ENCODE measurements at places on chromosomes 2 and 18.

DNA sequence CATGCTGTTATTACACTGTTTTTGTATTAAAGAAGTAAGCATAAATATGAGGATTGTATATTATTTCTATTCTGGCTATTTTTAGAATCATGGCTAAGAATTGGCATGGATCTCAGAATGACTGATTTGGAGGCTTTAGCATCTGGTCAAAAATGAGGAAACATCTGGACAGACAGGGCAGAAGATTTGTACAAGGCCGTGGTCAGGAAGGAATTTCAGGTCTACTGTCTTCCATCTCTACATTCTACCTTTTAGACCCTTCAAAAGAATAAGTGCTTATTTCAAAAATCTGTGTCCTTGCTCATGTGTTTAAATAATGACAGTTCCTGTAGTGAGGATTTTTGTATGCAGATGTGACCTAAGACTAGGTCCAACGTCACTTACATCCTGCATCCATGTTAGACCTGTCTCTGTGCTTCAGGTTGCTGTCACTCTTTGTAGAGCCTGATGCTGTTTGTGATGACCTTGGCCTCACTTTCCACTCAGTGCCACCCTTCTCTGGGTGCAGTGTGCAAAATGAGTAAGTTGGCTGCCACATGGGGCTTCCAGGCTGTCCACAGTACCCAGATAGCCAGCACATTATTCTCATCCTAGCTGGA lies 54.7 kb upstream of the B3GNT2 start:
- no peak for DNase-seq

- DNase-seq = no peak
Observed at GRCh38 chr18:62370366-62370765, 45.3 kb downstream of the TNFRSF11A start.

DNA sequence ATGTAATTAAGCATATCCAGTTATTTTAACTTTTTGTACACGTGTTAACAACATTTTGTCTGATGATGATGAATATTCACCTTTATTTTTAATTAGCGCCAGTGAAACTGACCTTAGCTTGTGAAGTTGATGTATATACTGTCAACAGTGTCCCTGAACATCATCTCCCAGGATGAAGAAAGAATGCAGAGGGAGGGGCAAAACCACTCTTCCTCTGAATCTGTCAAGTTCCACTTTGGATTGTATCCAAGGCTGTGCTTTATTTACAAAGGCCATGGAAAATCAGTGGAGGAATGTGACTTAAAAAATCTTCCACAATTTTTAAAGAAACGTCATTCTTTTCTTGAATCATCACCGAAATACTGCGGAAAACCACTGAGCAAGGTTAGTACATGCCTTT lies 4.5 kb upstream of the RMDN2 start:
- no peak for DNase-seq

- no peak for DNase-seq
Observed at GRCh38 chr18:12659904-12660605, 2.1 kb upstream of the SPIRE1 start.

DNA sequence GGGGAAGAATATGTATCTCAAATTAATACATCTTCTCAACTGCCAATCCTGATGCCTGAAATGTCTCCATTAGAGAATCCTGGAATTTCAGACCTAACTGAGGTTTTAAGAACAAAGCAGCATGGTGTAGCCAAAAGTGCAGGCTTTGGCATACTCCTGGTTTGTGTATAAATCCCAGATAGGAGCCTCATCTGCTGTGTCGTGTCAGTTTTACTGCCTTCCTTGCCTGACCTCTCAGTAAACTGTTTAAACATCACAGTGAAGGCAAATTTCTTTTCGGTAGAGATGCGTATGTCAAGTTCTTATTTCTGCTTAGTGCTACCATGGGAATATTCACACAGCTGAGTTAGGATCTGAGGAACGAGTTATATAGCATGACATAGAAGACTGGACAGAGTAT lies 7.3 kb downstream of the SCG2 start:
- DNase-seq = no peak

GRCh38 chr2:179049203-179049545 lies 763 bp downstream of the CCDC141 start:
- no peak for DNase-seq

GRCh38 chr2:197356136-197356535 lies 45.6 kb upstream of the ANKRD44 start:
- DNase-seq = no peak

DNA sequence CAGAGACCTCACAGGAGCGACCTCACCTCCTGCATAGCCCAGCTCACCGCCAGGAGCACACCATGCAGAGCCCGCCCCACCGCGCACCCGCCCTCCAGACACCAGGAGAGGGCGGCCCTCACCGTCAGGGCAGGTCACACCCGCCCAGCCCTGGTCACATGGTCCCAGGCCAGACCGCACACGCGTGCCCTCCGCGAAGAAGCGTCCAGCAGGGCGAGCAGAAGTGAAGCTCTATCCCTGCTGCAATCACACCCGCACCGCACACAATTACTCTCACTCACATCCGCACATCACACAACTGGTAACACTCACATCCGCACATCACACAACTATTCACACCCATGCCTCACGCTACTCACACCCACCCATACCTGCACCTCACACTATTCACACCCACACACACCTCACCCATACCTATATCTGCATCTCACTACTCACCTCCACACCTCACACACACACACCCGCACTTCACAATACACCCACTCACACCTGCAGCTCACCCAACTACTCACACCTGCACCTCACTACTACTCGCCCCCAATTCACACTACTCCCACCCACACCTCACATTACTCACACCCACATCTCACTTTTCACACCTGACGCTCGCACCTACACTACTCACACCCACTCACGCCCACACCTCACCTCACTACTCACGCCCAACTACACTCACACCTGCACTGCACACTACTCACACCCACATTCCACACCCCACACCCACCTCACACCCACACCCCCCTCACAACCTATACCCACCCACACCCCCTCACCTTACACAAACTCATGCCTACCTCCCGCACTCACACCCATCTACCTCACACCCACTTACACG lies 242.0 kb downstream of the HDAC4 start:
- DNase-seq = peak; percentile 58

DNA sequence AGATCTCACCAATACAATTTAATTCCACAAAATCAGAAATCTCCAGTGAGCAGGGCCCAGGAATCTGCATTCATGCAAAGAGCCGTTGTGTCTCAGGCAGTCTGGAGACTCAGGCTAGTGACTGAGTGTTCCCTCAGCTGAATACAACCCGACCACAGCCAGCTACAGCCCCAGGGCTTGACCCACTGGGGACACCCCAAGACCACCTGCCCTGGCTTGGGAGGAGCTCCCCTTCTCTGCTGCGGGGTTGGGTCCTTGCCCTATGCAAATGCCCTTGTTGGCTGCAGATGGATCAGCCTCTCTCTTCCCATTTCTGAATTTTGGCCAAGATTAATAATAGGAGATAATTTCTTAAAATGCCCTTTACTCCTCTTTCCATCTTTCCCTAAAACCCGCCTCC lies 157.7 kb downstream of the TWIST2 start:
- no peak for DNase-seq

- DNase-seq = no peak
Observed at GRCh38 chr2:216287251-216287650, 85.0 kb downstream of the MARCHF4 start.

DNA sequence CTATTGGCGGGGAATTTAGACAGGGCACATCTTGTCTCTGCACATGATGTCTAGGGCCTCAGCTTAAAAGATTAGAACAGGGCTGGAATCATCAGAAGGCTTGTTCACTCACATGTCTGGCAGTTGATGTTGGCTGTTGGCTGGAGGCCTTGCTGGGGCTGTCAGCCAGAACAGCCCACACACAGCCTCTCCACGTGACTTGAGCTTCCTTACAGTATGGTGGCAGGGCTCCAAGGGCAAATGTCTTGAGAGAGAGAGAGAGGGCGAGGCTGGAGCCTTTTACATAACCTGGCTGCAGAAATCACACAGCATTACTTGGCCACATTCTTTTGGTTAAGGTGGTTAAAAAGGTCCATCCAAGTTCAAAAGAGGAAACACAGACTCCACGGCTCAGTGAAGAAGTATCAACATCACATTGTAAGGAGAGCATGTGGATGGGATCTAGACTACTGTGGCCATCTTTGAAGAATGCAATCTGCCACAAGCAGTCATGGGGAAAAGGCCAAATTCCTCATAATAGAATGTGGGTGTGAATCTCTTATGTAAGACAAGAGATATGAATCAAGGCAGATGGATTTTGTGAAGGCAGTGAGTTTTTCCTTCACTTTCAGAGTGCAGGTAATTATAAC lies 30.4 kb downstream of the SRSF7 start:
- no peak for DNase-seq

DNA sequence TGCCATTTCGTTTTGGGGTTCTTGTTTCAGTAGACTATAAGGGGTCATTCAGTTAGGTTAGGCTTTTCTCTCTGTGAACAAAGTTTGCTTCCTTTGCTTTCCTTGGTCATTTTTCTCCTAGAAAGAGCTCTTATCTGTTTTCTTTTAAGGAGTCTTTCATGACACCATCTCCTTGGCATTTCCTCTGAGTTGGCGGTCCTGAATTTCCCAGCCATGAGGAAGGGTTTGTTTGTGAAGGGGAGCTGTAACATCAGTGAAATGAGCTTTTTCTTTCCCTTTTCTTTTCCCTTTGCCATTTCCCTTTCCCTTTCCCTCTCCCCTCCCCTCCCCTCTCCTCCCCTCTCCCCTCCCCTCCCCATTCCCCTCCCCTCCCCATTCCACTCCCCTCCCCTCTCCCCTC lies 61.7 kb downstream of the MAP4K4 start:
- DNase-seq = no peak

DNA sequence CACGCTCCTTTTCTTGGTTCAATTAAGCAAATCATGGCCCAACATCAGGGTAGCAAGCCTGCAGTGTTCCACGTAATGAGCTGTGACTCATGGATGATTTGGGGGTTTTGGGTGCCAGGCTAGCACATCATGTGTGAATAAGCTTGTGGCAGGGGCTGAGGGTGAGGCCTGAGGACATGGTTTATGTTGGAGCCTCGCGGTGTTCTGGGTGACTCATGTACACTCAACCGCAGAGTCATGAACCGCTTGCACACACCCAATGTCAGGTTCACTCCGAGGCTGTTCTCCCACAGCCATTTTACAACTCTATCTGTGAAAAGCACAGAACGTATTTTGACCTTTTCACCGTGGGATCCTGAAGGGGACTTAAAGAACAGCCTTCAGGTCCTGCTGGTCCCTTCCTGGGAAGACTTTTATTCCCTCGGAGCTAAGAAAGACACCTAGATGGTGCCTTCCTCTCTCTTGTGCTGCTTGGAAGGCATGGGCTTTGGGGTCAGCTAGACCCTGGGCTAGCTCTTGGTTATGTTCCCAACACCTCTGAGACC lies 139.9 kb upstream of the ZEB2 start:
- DNase-seq = no peak

DNA sequence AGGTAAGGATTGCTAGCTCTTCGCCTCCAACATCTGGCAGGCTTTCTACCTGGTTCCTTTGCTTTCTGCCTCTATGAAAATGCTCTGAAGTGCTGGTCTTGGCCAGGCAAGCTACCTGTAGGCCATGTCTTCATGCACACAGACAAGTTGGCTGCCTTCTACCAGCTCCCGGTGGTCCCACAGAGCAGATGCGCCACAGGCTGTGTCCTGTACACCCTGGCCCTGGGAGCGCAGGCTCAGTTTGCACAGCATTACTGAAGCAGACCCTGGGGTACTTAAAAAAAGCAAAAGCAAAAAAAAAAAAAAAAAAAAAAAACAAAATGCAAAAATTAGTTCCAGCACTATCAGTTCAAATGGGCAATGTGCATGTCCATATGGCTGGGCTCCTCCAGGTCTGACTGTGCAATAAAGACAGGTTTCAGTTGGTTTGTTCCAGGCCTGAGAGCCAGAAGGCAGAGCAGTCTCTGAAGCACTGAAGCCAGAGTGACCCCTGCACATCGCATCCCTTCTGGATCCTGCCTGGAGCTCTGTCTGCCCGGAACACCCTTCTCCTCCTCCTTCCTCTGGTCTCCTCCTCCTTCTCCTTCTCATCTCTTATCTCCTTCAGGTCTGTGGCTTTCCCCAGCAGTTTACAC lies 288.0 kb upstream of the REV1 start:
- no peak for DNase-seq

DNA sequence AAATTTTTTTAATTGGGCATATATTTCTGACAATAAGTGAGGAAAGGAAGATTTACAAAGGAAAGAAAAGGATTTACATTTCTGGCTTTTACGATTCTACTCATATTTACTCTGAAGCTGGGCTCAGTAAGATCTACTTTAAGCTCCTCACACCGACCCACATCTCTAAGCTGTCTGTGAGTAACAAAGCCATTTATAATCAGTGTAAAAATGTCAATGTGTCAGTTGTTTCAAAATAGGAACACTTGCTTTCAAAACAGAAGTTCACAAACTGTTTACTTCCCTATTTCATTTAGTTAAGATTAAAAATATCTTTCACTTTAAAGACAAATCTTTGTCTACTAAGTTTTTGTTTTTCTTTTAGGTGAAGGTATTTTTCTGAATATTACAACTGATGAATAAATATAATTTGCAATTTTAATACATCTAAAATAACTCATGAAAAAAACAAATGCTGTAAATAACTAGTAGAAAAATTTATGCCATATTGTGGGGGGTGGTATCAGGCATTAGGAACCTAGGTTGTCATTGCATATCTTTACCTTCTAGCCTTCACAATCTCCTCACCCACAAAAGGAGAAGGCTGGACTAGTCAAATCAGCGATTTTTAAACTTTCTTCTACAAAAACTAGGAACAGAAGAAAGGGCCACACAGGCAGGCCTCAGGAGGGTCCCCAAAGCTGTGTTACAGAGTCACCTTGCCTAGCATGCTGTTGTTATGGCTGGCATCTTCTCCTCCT lies 64.5 kb downstream of the TMEM131 start:
- no peak for DNase-seq

- DNase-seq = no peak
Observed at GRCh38 chr18:75727456-75727855, 300.0 kb upstream of the SMIM21 start.

GRCh38 chr2:24658531-24659202 lies 134.5 kb downstream of the PTRHD1 start:
- no peak for DNase-seq

- DNase-seq = no peak
Observed at GRCh38 chr18:50849419-50849821, 29.5 kb upstream of the ME2 start.

- DNase-seq = peak; percentile 83
Observed at GRCh38 chr2:236507393-236508085, 62.1 kb upstream of the ACKR3 start.

GRCh38 chr2:168453404-168453803 lies 2.7 kb upstream of the CERS6 start:
- no peak for DNase-seq

Data from type B pancreatic cell (in vitro differentiated cells).